Stimulated activated CD4-positive, alpha-beta T cell treated with anti-CD3 and anti-CD28 coated beads, Interleukin-1b, Interleukin-23, amount 100 ng/mL, for 48 hours (primary cell): ENCODE measurements at places on chromosomes 5 and 9.

DNA sequence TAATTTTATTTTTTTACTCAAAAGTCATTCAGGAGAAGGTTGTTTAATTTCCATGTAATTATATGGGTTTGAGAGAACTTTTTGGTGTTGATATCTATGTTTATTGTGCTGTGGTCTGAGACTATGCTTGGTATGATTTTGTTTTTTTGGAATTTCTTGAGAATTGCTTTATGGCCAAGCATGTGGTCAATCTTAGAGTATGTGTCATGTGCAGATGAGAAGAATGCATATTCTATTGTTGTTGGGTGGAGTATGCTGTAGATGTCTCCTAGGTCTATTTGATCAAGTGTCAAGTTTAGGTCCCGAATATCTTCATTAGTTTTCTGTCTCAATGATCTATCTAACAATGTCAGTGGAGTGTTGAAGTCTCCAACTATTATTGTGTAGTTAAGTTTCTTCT lies 134.9 kb downstream of the HMHB1 start:
- DNase-seq: no peak

DNA sequence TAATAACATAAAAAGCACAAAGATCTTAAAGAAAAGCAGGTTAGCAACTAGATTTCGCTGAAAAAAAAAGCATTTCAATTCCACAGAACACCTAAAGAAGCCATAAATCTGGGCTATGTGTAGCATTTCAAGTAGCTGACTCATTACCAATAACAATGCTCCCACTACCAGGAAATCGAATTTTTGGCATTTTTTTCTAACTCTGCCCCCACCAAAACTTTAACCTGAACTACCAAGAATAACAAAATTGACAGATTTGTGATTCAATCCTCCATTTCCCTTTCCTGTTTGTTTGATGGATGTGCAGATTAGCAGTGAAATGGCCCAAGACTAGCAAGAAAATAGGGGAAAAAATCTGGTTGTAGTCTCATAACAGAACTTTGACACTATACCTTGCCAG lies 180.2 kb downstream of the RASEF start:
- no peak for DNase-seq

- DNase-seq: no peak
Measured at GRCh38 chr5:172282272-172283019, 1.1 kb downstream of the UBTD2 start.

DNA sequence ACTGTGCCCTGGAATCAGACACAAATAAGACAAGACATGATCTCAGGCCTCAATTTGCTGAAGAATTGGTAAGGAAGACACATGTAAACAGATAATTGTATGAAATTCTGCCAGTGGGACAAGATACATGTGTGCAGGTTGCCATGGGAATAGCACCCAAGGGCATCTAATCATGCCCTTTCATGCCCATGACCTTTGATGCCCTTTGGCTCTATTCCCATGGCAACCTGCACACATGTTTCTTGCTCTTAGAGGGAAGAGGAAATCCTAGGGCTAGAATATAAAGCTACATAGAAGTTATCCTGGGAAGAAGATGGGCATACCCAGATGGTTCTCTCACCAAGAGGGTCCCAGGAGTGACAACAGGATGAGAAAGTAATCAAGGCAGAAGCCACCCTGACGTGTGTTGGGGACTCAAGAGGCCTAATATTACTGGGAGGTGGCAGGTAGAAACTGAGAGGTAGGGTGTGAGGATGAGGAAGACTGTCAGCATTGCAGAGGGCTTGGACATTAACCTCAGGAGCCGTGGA lies 34.4 kb downstream of the P4HA2 start:
- DNase-seq: no peak

DNA sequence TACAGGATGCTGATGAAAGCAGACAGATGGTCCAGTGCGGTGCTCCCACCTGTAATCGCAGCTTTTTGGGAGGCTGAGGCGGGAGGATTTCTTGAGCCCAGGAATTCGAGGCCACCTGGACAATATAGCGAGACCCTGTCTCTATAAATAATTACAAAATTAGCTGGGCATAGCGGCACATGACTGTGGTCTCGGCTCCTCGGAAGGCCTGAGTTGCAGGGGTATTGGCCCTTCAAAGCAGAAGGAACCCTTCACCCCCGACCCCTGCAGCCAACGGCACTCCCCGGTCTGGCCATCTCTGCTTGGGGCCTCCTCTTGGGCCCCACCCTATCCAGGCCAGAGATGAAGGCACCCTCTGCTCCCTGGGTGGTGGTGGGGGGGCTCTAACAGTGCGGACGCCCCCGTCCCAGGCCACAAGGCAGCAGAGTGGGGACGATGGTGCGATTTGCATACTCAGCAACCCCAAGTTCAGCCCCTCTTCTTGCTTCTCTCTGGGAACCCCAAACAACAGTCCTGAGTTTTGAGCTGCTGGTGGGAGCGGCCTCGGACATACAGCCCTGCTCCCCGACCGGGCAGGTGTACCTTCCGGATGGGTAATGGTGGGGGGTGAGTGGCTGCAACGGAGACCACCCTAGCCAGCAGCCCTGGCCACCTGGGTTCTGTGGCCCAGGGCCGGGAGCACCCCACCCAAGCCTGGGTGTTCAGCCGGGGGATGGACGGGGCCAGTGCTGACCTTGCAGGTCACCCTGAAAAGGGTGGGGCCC lies 50.7 kb downstream of the NACC2 start:
- DNase-seq: no peak

GRCh38 chr9:136105398-136106135 lies 10.5 kb upstream of the NACC2 start:
- no peak for DNase-seq

- no peak for DNase-seq
Measured at GRCh38 chr5:17228821-17229291, 11.4 kb downstream of the BASP1 start.

DNA sequence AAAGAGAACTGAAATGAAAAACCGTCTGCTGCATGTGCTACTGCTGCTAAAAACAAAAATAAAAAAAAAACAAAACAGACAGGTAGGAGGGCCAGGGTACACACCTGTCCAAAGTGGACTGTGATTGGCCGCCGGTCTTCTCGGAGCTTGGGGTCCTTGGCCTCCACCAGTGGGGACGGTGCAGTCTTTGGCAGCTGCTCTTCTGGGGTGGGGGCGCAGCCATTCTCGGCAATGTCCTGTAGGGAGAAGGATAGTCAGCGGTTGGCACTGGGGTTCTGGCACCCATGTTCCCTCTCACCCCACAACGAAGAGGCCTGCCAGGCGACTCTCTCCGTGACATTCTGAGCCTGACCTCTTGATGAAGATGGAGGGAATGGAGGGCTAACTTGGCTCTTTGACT lies 84.3 kb downstream of the CRB2 start:
- DNase-seq: no peak

GRCh38 chr5:147911427-147911826 lies 5.1 kb upstream of the C5orf46 start:
- DNase-seq: no peak

DNA sequence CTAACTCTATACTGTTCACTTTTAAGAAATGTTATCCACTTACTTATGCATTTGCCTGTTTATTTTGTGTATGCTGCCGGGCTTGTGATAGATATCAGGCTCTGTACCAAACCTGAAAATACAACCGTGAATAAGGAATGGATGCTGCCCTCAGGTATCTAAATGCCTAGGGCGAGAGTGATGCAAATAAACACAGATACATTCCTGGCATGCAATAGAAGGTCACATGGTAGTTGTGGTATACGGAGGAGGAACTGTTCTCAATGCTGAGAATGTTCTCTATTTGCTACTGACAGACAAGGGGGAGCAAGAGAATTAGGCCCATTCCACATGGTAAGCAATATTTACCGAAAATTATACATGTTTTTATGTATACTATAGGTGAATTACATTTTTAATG lies 227.8 kb downstream of the ICE1 start:
- no peak for DNase-seq

GRCh38 chr9:76087976-76088375 lies 197.5 kb downstream of the PCSK5 start:
- no peak for DNase-seq

GRCh38 chr5:123113136-123113535 lies 24.1 kb downstream of the PRDM6 start:
- no peak for DNase-seq

- no peak for DNase-seq
Measured at GRCh38 chr5:163193886-163194285, 243.5 kb upstream of the CCNG1 start.

DNA sequence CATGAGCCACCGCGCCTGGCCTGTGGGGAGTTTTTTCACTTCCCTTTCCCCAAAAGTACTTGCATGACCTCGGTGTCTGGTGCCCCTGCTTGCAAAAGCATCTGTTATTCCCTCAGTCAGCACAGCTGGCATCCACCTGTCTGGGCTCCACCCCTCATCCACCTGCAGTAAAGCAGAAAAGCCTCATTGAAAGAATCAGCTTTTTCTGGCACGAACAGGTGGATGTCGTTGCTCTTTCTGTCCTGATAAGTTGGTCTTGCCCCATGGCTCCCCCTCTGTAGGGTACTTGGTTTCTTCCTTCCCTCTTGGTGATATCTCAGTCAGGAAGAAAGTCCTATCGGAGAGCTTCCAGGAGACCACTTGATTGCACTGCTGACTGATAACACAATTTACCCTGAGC lies 37.4 kb downstream of the WWC1 start:
- no peak for DNase-seq

DNA sequence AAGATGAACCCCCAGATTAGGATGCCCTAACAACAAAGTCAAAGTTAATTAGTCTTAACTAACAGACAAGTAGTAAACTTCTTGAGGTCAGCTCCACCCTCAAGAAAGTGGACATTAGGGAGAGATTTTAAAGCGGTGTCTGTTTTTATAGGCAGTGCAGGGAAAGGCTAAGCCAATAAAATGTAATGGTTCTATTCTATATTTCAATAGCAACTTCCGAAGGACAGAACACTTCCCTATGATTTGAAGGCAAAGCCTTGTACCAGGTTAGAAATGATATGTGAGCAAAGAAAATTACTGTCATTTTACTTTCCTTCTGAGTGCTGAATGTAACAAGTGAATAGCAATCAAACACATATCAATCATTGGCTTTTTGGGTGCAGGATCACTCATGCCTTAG lies 455.2 kb downstream of the ISL1 start:
- no peak for DNase-seq

DNA sequence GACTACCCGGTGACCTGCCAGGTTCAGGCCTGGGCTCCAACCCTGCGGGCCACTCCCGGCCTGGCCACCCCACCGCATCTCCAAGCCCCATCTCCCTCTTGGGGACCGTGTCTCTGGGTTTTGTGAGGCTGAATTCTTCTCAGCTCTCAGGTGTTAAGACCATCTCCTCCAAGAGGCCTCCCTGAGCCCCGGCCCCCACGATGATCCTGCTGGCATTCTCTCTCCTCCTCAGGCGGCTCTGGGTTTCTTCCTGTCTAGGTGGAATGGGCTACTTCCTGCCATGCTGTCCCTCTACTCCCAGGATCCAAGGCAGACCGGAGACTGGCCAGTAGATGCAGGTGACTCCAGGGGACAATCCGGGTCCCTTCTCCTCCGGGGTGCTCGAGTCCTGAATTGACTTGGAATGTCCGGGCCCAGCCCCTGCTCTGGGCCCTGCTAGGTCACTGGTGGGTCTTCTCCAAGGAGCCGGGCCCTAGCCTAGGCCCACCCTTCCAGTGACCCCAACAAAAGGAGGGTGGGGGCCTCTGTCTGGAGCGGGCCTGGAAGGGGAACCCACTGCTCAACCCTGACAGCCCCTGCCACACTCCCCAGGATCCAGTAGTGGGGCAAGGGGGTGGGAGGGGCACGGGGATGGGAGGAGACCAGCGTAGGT lies 219.8 kb downstream of the C9orf50 start:
- no peak for DNase-seq

- no peak for DNase-seq
Measured at GRCh38 chr9:136499071-136499934, 16.5 kb upstream of the SEC16A start.

DNA sequence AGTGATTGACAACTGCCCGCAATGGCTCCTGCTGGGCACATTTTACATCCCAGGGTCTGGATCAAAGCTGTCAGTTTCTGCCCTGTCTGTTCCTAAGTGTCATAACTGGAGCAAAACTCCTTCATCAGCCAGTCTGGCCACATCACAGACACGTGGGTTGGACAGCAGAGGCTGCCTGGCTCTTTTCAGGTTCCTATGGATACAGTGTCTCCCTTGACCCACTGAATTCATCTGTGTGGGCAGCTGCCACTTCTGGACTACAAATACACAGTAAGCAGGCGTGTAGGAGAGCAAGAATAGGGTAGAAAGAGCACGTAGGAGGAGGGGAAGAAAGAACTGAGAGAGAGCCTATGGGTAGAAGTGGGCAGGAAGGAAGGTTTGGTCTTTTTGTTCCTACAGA lies 238.0 kb downstream of the ENC1 start:
- DNase-seq: no peak

DNA sequence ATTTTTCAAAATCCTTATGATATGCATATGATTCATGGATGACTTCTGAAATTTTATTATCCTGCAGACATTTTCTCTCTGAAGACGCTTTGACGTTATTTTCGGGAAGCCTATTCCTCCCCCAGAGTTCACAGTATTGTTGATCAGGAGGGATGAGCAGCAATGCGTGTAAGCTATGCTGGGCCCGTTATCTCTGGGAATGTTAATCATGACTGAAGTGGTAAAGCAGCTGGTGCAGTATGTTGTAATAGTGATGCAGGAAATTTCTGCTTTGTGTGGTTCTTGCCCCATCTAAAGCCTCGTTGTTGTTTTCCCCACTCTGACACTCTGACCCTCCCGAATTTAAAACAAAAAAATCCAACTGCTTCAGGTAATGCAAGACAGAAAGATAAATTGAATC lies 1797.8 kb upstream of the WWC1 start:
- no peak for DNase-seq

- DNase-seq: no peak
Measured at GRCh38 chr9:121271368-121272341, 3.7 kb downstream of the GSN start.

GRCh38 chr9:100498592-100498991 lies 25.6 kb downstream of the TMEFF1 start:
- no peak for DNase-seq

- peak; percentile 61 for DNase-seq
Measured at GRCh38 chr5:176596689-176597416, 13.1 kb downstream of the GPRIN1 start.

GRCh38 chr5:145854651-145855258 lies 18.1 kb downstream of the GRXCR2 start:
- no peak for DNase-seq

DNA sequence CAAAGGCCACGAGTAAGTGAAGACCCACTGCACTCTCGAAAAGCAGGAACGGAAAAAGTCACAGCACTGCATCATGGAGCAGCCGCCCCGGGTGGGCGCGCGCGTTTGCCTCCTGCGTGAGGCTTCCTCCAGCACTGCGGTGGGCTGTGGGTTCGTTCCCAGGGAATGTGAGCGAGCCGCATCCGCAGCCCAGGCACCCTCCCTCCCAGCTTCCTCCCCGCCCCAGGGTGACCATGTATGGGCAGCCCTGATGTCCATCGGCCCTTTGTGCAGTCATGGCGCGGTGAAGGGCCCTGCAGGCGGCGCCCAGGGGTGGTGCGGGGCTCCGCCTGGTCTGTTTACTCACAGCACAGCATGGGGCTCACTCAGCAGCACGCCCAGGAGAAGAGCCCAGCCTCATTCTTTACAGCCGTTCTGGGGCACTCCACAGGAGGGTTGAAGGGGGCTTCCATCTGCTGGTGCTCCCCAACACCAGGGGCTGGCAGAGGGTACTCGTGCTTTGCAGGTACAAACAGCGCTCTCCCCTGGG lies 32.7 kb downstream of the KCNT1 start:
- DNase-seq: no peak

- no peak for DNase-seq
Measured at GRCh38 chr5:132497488-132497997, 7.0 kb upstream of the IRF1 start.

- DNase-seq: no peak
Measured at GRCh38 chr9:134335061-134335460, 8.8 kb downstream of the RXRA start.

GRCh38 chr5:163407034-163407655 lies 30.2 kb upstream of the CCNG1 start:
- DNase-seq: no peak
